Stimulated activated CD8-positive, alpha-beta memory T cell treated with anti-CD3 and anti-CD28 coated beads, Interleukin-4, amount 100 ng/mL, for 1 hour (primary cell): ENCODE measurements at places on chromosomes 6 and 20.

GRCh38 chr6:33759887-33760629, 13.4 kb upstream of the IP6K3 start:
- DNase-seq = no peak

DNA sequence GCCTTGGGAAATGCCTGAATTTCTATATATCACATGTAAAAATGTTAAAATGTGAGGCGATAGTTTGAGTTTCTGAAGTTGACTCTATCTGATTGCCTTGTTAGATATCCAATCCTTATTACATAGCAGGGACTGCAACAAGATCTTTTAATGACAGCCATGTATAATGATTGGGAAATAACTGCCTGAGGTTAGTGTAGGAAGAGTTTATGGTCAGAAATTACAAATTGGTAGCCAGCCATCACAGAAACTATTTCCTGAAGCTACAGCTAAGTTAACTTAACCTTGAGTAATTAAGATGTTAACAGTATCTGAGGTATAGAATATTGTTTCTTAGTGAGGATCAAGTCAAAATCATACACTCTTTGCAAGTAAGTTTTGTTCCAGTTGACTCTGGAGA, 41.0 kb downstream of the AKIRIN2 start:
- DNase-seq = no peak

- no peak for DNase-seq
Observed at GRCh38 chr20:37969949-37970855, 63.1 kb downstream of the TTI1 start.

GRCh38 chr6:166757232-166758135, 130.4 kb upstream of the RPS6KA2 start:
- DNase-seq = no peak

DNA sequence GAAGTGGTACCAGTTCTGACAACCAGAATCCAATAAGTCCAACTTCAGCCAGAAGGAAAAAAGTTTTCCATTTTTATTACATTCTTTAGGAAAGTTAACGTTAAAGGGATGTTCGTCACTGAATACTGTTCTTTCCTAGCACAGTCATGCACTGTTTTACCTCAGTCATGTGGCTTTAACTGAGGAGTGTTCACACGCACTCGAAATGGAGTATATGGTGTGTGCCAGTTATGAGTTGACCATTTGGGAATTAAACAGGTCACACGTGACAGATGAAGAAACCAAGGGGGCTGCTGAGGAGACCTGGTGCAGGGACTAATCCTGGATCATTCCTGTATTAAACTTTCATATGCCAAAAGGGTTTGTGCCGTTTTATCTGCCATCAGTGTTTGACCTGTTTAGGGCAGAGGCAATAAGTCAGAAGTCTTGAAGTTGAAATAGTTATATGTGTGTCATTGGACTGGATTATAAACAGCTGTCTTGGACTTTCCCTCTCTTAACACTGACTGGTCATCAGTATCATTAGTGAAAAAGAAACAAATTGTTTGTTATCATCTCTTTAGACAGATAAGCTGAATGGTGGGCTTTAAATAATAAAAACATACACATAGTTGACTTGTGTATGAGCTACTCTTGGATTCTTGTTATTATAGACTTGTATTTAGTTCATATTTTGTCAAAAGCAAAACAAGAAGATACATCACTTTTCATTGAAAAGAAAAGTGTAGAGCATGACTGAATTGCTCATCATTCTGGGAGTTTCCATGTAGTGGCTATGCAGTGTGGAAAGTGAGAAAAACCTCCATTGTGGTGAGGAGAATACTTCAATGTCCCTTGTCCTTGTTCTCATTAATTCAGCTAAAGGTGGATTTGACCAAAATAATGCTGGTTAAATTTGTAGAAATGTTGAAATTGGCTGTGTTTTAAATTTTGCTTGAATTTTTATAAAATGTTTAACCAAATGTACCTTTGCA, 123.5 kb upstream of the SAMD5 start:
- DNase-seq = no peak

DNA sequence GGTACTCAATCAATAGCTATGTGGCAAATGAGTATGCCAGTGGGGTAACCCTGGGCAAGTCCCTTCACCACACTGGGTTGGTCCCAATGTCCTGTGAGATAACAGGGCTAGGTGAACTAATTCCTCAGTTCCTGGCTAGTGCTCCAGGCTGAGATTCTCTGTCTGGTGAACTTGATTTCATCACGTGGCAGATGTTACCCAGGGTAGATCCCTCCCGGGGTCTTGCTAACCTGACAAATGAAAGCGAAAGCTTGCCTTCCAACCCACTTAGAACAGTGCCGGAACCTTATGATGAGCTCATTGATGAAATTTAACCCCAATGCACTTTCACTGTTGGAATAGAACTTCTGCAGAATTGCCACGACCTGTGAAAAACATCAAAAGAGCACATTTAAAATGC, 6.6 kb upstream of the ANKRD60 start:
- no peak for DNase-seq

DNA sequence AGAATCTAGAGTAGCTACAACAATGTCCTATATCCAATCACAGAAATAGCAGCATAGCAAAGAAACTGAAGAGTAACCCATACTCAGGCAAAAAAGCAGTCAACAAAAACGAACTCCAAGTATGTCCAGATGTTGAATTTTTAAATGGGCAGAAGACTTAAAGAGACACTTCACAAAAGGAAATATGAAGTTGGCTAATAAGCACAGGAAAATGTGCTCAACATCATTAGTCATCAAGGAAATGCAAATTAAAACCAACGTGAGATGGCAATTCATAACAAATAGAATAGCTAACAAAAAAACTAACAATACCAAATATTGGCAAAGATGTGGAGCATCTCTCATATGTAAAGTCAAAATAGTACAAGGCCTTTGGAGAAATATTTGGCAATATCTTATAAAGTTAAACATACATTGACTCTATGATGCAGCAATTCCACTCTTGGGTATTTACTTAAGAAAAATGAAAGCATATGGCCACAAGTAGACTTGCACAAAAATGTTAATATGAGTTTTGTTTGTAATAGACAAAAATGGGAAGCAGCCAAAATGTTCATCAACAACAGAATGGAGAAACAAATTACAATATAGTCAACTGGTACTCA, 37.7 kb downstream of the FRK start:
- no peak for DNase-seq

- no peak for DNase-seq
Observed at GRCh38 chr6:154615483-154616025, 105.1 kb upstream of the CNKSR3 start.

GRCh38 chr6:149881066-149881766, 16.7 kb downstream of the RAET1E start:
- no peak for DNase-seq

- DNase-seq = no peak
Observed at GRCh38 chr6:7669742-7670141, 56.2 kb upstream of the BMP6 start.

- no peak for DNase-seq
Observed at GRCh38 chr6:12717356-12717755, 789 bp downstream of the PHACTR1 start.

DNA sequence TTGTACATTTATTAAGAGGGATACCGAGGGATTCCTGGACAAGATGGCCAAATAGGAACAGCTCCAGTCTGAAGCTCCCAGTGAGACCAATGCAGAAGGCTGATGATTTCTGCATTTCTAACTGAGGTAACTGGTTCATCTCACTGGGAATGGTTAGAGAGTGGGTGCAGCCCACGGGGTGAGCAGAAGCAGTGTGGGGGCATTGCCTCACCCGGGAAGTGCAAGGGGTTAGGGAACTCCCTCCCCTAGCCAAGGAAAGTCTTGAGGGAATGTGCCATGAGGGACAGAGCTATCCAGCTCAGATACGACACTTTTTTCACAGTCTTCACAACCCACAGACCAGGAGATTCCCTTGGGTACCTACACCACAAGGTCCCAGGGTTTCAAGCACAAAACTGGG, 10.7 kb upstream of the TAAR2 start:
- no peak for DNase-seq

DNA sequence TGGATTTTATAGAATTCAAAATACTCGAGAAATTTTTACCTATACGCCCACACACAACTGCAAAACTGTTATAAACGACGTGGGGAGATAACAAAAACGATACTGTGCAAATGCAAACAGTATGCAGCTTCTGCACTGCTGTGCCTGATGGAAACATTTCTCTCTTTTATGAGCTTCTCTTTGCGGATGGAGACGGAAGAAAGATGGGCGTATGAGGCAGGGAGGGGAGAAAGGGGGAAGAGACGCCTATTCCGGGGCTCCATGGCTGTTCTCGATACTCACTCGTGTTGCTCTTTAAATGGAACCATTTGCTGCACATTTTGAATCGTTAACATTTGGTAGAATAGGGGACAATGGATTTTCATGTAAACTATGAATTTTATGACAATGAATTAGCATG, 69.1 kb upstream of the EXOC2 start:
- DNase-seq = no peak

DNA sequence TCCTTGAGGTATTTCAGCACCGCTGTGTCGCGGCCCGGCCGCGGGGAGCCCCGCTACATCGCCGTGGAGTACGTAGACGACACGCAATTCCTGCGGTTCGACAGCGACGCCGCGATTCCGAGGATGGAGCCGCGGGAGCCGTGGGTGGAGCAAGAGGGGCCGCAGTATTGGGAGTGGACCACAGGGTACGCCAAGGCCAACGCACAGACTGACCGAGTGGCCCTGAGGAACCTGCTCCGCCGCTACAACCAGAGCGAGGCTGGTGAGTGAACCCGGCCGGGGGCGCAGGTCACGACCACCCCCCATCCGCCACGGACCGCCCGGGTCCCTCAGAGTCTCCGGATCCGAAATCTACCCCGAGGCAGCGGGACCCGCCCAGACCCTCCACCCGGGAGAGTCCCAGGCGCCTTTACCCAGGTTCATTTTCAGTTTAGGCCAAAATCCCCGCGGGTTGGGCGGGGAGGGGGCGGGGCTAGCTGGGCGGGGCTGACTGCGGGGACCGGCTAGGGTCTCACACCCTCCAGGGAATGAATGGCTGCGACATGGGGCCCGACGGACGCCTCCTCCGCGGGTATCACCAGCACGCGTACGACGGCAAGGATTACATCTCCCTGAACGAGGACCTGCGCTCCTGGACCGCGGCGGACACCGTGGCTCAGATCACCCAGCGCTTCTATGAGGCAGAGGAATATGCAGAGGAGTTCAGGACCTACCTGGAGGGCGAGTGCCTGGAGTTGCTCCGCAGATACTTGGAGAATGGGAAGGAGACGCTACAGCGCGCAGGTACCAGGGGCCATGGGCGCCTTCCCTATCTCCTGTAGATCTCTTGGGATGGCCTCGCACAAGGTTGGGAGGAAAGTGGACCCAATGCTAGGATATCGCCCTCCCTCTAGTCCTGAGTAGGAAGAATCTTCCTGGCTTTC, 693 bp downstream of the HLA-F start:
- DNase-seq = peak; percentile 56

DNA sequence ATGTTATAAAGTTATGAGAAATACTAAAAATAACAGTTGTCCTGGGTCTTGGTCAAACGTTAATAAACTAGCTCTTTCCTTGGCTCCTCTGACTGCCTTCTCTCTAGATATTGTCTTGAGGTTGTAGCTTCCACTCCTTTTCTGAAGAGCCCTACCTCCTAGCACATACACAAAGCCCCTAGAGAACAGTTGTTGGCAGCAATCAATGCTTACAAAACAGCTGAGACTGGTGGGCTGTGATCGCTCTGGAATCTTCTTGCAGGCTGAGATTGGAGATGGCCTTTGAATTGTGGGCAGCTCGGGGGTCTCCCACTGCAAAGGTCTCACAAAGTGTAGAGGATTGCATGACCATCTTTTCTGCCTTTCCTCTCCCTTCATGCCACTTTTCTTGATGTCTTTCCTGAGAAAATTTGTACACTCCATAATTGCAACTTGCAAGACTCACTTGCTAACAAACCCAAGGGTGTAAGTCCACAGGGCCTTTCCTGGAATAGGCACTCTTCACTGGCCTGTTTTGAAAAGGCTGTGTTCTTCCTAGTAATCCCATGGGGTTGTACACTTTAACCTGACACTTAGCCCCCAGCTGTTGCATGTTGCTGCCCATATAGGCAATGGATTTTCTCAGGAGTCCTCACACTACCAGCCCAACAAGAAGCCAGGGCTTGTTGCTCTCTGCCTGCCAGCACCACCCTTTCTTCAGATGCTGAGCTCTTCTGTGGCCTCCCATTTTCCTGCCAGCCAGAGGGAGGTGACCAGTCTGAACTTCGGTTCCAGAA, 99.9 kb downstream of the TCP11 start:
- DNase-seq = no peak

DNA sequence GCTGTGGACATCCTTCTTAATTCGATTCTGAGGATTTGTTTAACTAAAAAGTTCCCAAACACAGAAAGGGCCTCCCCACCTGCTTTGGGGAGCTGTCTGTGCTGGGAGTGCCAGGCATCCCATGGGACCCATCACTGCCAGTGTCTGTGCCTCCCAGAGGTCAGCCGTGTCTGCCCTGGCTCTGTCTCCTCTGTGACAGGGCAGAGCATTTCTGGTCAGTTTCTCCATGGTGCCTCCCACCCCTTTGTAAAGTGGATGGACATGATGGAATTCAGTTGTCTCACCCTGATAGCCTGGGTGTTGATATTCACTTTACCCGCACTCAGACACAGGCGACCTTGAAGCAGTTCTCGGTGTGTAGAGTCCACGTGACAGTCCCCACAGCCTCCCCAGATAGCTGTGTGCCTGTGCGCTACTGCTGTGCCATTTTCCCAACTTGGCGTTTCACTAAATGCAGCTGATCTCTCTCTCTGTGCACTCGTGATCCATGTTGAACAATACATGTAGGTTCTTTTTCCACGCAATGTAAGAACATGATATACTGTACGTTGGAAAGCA, 70.5 kb downstream of the CDS2 start:
- DNase-seq = no peak

DNA sequence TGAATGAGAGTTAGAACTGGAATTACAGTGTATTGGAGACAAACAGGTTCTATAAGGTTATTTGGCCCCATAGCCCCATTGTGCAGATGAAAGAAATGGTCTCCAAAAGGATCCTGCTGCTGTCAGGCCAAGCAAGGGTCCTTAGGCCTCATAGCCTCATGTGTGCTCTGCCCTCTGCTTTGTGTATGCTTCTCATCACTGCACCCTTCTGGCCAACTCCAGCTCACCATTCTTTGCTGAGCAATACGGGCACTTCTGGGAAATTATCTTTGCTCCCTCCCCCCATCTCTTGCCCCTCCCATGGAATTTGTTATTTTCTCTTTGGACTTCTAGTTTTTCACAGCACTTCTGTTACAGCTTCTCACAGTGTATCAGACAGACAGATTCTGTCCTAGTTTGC, 298.8 kb downstream of the FOXA2 start:
- no peak for DNase-seq
